NCI-H2029 (cell line): ENCODE measurements at places on chromosomes 5 and 9.

GRCh38 chr9:85215961-85216360 lies 525.8 kb downstream of the AGTPBP1 start:
- DNase-seq = no peak

DNA sequence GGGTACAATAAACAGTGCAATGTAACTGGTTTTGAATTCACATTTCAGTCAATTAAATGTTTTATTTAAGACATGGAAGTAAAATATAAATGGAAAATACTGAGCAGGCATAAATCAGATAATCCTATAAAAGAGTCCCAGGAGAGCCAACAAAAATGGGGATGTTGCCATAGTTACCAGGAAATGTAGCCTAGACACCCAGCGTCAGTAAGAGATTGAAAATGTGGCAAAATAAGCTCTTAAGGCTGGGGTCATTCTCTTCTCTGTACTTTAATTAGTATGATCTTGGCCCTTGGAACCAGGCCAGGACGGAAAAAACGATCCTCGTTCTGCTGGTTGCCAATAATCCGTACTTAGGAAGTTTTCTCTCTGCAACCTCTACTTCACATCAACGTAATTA lies 18.9 kb upstream of the RASEF start:
- no peak for DNase-seq

GRCh38 chr9:84669013-84669287 lies 579 bp upstream of the NTRK2 start:
- no peak for DNase-seq

DNA sequence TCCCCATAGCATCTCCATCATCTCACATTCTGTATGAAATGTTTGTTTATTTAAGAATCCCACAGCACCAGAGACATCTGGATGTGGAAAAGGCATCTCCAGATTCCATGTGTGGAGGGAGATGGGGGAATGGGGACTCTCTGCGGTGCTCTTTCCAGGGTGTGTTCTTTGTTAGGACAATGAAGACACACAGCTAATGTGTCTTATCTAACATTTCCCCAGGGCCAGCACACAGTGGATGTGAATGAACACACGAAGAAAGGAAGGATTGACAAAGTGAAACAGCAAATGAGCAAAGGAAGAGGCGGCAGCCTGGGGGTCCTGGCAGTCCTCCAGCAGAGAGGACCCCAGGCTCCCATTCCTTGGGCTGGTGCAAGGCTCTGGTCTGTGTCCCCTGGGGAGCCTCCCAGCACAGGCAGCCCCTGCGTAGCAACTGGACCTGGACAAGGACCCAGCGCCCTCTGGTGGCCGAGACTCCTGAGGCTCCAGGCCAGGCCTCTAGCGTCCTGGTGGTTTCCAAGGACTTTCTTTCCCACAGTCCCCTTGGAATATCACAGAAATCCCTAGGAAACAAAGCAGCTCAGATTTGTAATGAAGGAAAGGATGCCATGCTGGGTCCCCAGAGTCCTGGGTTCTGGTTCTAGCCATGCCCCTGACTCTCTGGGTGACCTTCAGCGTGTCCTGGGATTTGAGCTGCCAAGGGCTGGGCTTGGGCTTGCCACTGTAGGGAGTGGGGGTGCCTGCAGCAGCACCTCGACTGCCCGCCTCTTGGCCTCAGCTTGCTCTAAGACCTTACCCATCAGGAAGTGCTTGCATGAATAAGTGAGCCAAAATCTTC lies 3.5 kb upstream of the PDLIM7 start:
- peak; percentile 68 for DNase-seq

DNA sequence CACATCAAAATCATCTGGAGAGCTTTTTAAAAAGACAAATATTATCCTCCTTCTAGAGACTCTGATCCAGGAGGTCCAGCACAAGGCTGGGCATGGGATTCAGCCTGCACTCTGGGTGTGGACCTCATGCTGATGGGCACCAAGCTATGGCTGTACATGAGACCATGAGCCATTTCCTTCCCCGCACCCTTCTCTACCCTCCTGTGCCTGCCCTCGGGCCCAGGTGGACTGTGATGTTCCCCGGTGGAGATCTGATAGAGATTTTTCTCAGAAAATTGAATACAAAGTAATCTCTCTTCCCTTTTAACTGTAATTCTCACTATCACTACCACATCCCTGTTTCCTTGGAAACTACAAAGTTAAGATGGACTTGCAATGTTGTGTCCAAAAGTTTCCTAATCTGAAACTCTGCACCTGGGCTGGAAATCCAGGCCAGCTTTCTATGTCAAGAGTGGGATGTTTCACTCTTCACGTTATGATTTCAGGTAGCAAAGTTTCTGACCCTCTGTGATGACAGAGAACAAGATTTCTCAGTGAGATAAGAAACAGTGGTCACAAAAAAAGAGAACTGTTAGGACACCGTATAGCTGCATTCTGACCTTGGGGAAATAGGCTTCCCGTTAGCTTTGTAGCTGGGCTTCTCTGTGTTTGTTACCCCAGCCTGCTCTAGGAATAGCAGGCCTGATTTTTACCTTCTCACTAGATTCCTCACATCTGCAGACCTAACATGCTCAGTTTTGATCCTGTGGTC lies 11.5 kb downstream of the SFXN1 start:
- DNase-seq = no peak

- DNase-seq = no peak
Measured at GRCh38 chr9:18980189-18980588, 52.8 kb downstream of the SAXO1 start.
